ENCODE measurements at places on chromosomes 5 and 9. TPM values are rescaled to one million over a fixed set of nuclear protein-coding genes. Genes with fewer than 3 reads are reported as not detected.

The TRAF1 gene
- total RNA-seq, result 163 TPM

The PDGFRB gene
- 2.2 TPM for total RNA-seq

DNA sequence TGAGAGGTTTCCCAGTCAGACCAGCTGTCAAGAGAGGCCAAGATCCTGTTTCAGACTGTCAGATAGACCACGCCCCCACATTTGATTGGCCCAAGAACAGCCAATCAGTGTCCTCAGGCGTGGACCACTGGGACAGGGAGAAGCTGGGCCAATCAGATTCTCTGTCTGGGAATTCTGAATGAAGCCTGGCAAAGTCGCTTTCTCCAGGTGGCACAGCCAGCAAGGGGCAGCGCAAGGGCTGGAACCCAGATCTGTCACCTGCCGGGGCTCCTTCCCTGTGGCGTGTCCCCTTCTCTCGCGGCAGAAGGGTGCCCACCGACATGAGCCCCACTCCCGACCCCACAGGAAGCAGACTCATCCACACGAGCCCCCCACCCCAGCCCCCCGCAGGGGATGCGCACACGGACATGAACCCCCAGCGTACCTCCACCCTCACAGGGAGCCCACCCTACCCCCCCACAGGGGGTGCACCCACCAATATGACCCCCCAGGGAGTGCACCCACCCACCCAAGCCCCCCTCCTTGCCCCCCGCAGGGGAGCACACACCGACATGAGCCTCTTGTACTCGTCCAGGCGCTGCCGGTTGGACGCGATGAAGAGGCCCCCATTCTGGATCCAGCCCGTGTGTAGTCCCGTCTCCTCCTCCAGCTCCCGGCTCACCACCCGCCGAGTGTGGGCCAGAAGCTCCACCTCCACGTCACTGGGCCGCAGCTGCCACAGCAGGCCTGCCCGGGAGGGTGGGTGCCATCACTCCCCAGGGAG, 6.1 kb downstream of the SARDH start:
- no peak for DNase-seq

DNA sequence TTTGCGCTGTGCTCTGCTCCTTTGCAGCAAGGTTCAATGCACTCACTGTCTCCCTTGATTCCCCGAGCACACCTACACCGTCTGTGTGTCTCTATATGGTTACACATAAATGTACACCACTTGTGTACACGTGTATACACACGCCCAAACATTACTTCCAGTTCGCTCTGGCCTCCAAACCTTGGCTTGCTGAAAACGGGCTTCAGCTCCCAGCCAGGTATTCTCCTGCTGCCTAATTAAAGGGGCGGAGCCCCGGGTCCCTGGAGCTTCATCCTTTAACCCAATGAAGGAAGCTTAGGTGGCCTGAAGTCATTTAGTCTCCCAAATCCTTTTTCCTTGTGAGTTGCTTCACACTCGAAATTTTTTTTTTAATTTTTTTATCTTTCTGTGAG, 4.6 kb downstream of the ISL1 start:
- no peak for DNase-seq

Measured in GM12878 (cell line).